ENCODE measurements at places on chromosomes 2 and 18.

GRCh38 chr2:43222475-43223309 lies 3.7 kb downstream of the ZFP36L2 start:
- no peak for DNase-seq

GRCh38 chr2:207066791-207067460 lies 98.8 kb downstream of the KLF7 start:
- no peak for DNase-seq

GRCh38 chr2:230636684-230637271 lies 75.9 kb upstream of the CAB39 start:
- DNase-seq, result no peak

GRCh38 chr2:153291718-153292117 lies 186.8 kb downstream of the RPRM start:
- DNase-seq, result no peak

GRCh38 chr2:207132019-207132418 lies 33.7 kb downstream of the KLF7 start:
- DNase-seq, result no peak

- peak; percentile 81 for DNase-seq
Measured at GRCh38 chr2:209476367-209477208, 52.7 kb downstream of the MAP2 start.

DNA sequence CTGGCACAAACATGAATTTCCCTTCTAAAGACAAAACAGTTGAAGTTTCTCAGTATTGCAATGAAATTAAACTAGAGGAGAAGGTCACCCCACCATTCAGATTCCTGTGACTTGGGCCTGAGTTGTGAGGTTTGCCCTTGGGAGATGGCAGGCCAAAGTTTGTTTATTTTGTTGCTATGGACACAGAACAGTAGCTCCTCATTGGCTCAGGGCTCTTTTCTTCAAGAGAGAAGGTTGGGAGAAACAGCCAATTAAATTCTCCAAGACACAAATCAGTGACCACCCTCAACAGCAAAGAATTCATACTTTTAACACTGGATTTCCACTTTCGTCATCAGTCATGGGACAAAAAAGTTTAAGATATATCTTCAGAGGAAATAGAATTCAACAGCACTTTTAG lies at the start of gene FLACC1:
Gene FLACC1 (minus strand): TSS at position 125 of the 400 bp plus-strand sequence. CDS start 5,941 bp downstream, outside the sequence.
- peak; percentile 45 for DNase-seq

GRCh38 chr18:70981400-70982140 lies 692.7 kb downstream of the SOCS6 start:
- DNase-seq, result no peak

- no peak for DNase-seq
Measured at GRCh38 chr18:32730620-32731091, 42.2 kb downstream of the KLHL14 start.

DNA sequence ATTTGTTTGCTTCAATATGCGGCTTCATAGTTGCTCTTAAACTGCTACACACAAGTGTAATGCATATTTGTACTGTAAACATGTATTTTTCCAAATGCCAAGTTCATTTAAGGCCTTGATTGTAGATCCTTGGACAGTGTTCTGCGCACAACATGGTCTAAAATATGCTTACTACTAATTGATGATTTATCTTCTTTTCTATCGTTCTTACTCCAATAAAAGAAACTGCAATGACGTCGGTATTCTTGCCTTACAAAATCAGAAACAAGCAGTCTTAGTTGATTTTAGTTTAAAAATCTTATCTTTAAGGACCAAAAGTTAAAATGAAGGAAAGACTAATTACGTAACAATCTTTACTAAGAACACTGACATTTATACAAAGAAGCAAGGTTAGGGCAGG lies 224.3 kb upstream of the SMAD7 start:
- no peak for DNase-seq

DNA sequence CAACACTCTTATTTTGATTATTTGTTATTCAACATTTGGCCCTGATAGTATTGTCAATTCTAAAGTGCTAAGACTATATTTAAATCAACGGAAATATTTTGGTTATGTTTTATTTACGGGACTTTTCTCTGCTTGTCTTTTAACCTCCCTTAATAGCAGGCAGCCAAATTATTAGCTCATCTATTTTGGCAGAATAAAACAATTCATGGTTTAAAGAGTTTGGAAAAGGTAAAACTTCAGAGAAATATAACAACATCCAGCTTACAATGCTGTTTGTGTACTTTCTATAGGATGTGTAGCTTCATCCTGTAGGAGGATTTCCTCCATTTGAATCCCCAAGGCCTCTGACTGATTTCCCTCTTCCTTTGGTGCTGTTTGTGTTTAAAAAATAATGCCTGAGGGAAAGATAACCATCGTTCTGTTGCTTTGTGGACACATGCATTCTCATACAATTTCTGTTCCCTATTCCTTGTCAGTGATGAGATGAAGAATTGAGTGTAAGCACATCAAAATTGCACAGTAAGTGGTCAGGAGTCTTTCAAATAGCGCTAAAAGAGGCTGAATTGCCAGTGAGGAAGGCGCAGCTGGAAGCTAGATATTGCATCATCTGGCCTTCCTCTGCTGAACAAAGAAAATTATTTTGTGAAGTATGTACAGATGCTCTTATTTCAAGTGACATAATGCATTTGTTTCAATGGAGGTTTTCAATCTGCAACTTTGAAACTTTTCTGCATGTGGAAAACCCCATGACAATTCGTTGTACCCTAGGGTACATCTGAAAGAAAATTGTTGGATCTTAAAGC lies 80.3 kb downstream of the CD28 start:
- DNase-seq, result peak; percentile 40

- DNase-seq, result no peak
Measured at GRCh38 chr18:25126751-25127150, 225.2 kb downstream of the ZNF521 start.

GRCh38 chr2:47429795-47430194 lies 26.8 kb downstream of the MSH2 start:
- DNase-seq, result no peak

GRCh38 chr18:41577529-41577928 lies 377.5 kb upstream of the PIK3C3 start:
- DNase-seq, result no peak

DNA sequence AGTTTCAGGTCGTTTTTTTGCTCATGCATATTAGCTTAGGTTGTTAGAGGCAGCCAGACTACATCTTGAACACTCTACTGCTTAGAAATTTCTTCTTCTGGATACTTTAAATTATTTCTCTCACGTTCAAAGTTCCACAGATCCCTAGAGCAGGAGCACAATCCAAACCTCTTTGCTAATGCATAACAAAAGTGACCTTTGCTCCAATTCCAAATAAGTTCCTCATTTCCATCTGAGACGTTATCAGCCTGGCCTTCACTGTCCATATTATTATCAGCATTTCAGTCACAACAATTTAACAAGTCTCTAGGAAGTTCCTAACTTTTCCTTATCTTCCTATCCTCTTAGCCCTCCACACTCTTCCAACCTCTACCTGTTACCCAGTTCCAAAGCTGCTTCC lies 50.4 kb upstream of the ERMN start:
- DNase-seq, result no peak

- no peak for DNase-seq
Measured at GRCh38 chr18:28357766-28358401, 181.0 kb upstream of the CDH2 start.

- peak; percentile 78 for DNase-seq
Measured at GRCh38 chr18:76459687-76460350, 35.2 kb downstream of the ZNF516 start.

GRCh38 chr18:23131693-23132319 lies 3.5 kb upstream of the CABLES1 start:
- DNase-seq, result peak; percentile 61

DNA sequence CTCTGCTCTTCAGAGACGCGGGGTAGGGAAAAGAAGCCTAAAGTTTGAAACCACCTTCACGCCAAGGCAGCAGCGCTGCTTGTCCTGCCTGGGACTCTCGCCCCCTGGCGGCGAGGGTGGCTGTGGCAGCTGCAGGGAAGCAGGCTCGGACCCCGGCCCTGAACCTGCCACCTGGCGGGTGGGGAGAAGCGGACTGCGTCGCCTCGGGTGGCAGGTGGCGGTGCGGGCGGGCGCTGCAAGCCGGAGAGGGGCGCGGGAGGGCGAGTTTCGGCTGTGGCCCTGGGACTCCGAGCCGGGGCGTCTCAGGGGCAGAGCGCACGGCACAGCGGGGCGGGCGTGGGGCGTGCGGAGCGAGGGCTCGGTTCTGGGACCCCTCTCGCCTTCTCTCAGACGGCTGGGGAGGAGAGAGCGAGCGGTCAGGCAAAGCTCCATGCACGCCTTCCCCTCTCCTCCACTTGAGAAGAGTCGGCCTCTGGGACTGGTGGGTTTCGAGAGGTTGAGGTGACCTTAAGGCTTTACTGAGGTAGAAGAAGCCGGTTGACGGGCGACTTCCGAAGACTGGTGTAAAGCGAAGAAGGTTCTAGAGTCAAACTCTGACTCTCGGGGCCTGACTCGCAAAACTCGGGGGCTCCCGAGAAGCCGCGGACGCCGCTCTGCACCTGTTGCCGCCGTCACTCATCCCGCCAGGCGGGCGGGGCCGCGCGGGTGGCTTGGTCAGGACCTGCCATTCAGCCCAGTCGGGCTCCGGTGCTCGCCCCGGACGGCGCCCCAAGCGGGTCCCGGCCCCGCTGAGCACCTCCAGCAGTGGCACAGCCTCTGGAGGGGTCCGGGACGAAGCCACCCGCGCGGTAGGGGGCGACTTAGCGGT lies 1.1 kb upstream of the BOLL start:
- DNase-seq, result peak; percentile 37

DNA sequence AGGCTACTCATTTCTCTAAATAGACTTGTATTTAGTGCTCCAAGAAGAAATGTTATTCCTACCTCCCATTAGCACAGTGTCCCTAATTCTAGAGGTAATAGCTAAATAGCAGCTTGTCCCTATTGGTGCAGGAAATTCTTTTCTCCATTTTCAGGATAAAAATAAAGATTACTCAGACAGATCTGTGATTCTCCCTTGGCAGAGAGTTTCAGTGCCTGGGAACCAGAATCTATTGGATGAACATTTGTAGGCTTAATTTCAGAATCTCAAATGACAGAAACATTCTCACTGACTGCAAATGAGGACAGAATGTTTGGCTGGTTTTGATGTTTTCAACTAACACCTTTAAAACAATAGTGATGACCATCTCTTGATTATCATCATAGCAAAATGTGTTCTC lies 33.3 kb upstream of the LGALSL start:
- no peak for DNase-seq
